NCI-H446 (cell line): ENCODE measurements at places on chromosomes 1 and 21.
A peak's percentile ranks its signal among the peaks of the same experiment; 100 is the strongest.

GRCh38 chr1:211068976-211069375 is 65.0 kb downstream of the KCNH1 start:
- no peak for DNase-seq

GRCh38 chr1:62467092-62467491 is 30.2 kb downstream of the USP1 start:
- peak; percentile 48 for DNase-seq

DNA sequence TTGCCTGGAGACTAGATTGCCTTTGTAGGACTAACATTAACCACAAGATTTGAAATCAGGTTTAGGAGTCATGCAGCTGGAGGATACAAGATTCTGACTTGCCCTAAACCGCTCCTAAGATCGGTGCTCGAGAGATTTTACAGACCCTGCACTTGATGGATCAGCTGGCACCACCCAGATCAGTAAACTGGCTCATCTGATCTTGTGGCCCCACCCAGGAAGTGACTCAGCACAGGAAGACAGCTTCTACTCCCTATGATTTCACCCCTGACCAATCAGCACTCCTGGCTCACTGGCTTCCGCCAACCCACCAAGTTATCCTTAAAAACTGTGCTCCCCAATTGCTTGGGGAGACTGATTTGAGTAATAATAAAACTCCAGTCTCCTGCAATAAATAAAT is 876 bp upstream of the CATSPERE start:
- no peak for DNase-seq

- DNase-seq, result no peak
Measured at GRCh38 chr1:211738691-211739301, 63.4 kb upstream of the NEK2 start.

GRCh38 chr1:16088351-16088911 is 15.0 kb upstream of the FAM131C start:
- DNase-seq, result no peak
